ENCODE measurements at places on chromosomes 6 and 20.

DNA sequence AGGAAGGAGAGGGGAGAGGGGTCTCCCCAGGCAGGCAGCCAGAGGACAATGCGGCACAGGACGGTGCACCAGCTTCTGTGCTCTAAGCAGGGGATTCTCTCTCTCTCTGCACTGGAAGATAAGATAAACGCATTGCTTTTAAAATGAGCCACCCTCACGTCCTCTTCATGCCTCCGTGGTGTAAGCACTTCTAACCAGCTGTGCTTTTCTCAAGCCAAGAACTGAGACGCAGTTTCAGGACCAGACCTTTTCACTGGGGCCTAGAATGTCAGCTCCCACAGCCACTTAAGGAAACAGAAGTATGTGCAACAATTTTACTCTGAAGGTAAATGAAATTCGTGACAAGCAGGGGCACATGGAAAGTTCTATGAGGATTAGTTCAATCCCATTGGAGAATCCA is 82.4 kb downstream of the PSMB1 start:
- DNase-seq, result no peak
- no peaks in the 10 kb centered on the region for H3K27me3 ChIP-seq
- no peaks in the 10 kb centered on the region for H3K4me1 ChIP-seq
- H3K27ac ChIP-seq, result no peak overlapping the region

DNA sequence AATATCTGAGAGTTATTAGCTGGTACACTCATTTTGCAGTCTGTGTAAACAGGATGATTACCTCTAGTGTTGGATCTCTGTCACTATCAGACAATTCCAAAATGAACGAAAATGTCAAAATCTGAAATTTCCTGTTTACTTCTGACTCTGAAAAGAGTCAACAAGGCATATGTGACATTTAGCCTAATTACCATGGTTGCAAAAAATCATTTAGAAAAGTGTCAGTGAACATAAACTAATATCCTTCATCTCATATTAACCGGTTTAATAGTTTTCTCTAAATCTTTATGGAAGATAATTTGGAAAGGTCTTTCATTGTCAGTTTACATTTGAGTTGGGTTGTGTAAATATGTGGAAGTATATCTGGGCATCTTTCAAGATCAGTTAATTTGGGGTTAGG is 431.8 kb upstream of the HSF2 start:
- H3K27me3 ChIP-seq, result no peaks in the 10 kb centered on the region
- H3K4me1 ChIP-seq, result no peaks in the 10 kb centered on the region
- H3K27ac ChIP-seq, result no peak overlapping the region
- no peak overlapping the region for H3K4me3 ChIP-seq
- no peak for DNase-seq
- no peaks in the 10 kb centered on the region for H3K36me3 ChIP-seq

DNA sequence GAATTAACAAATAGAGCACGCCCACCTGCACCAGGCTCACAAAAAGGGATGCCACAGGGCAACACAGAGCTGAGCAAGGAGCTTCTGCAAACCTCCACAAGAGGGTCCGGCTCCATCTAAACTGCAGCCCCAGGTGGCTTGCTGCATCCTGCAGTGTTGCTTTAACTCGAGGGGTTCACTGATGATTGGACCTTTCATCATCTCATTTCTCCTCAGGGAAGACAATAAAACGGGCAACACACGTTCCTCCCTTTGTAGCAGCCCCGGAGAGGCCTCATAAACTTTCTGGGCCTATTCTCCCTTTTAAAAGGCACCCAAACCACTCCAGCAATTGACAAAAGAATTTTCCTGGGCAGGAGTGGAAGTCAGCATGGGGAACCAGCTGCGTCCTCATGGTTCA is 161.5 kb upstream of the CDH4 start:
- H3K27me3 ChIP-seq, result no peaks in the 10 kb centered on the region
- no peak for DNase-seq
- H3K4me1 ChIP-seq, result no peaks in the 10 kb centered on the region
- no peaks in the 10 kb centered on the region for H3K36me3 ChIP-seq
- H3K27ac ChIP-seq, result no peak overlapping the region

DNA sequence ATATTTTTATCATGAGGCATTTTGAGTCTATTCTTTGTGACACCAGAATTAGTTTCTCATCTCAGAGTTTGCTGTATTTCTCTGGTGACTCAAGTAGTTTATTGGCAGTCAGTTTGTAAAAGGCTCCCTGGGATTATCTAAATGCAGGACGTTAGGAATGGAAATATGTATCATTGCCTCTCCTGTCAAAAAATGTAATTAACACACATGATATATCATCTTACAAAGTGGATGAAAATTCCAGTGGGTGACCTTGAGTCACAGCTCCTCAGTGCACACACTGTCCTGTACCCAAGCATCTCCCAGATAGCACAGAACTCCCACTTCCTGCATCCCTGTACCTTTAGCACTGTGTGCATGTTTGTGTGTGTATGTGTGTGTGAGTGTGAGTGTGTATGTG is 258.6 kb downstream of the LAMA2 start:
- peaks cover 24% of the 10 kb centered on the region for H3K4me1 ChIP-seq
- H3K36me3 ChIP-seq, result no peaks in the 10 kb centered on the region
- no peaks in the 10 kb centered on the region for H3K27me3 ChIP-seq
- DNase-seq, result no peak
- no peak overlapping the region for H3K4me3 ChIP-seq
- H3K27ac ChIP-seq, result peak overlapping the region; percentile 37

GRCh38 chr20:45032276-45032675 is 66.0 kb downstream of the STK4 start:
- H3K27ac ChIP-seq, result no peak overlapping the region
- no peak overlapping the region for H3K4me3 ChIP-seq
- no peak for DNase-seq
- no peaks in the 10 kb centered on the region for H3K27me3 ChIP-seq
- no peaks in the 10 kb centered on the region for H3K36me3 ChIP-seq
- H3K4me1 ChIP-seq, result peaks cover 4% of the 10 kb centered on the region

DNA sequence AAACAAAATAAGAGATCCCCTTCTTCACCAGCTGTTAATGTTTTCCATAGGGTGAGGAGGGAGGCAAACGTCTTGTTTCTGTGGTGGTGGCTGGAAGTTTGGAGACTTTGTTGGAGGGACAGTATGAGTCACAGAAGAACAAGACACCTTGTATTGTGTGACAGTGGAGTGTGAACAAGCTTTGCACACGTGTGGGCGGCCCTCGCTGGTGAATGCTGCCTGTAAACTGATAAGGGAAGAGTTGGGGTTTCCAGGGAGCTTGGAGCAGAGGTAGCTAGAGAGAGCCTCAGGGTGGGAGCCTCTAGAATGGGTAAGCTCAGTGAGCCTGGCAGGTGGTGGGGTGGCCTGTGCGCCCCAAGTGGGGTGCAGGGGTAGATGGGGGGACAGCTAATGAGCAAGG is 78.3 kb downstream of the ZDHHC14 start:
- no peaks in the 10 kb centered on the region for H3K4me1 ChIP-seq
- H3K27ac ChIP-seq, result no peak overlapping the region
- peak; percentile 52 for DNase-seq
- no peak overlapping the region for H3K4me3 ChIP-seq
- H3K36me3 ChIP-seq, result no peaks in the 10 kb centered on the region
- no peaks in the 10 kb centered on the region for H3K27me3 ChIP-seq

GRCh38 chr6:87473419-87473903 is 687 bp downstream of the SLC35A1 start:
- H3K36me3 ChIP-seq, result no peaks in the 10 kb centered on the region
- peak overlapping the region; percentile 92 for H3K27ac ChIP-seq
- H3K4me1 ChIP-seq, result peaks cover 13% of the 10 kb centered on the region
- H3K4me3 ChIP-seq, result peak overlapping the region; percentile 88
- no peak for DNase-seq
- no peaks in the 10 kb centered on the region for H3K27me3 ChIP-seq

Measured in vagina (tissue), 2 donors.